ENCODE measurements at places on chromosomes 16 and 17. TPM values are rescaled to one million over a fixed set of nuclear protein-coding genes. Genes with fewer than 3 reads are reported as not detected.

Gene NLGN2
- 35.2 TPM for total RNA-seq

Gene ANKRD13B
- 13.4 TPM for total RNA-seq

GRCh38 chr17:72588561-72588960 lies 467.7 kb downstream of the SOX9 start:
- no peak for DNase-seq

- DNase-seq: no peak
These were observed 630 bp downstream of the MILR1 start for GRCh38 chr17:64449545-64449944.

DNA sequence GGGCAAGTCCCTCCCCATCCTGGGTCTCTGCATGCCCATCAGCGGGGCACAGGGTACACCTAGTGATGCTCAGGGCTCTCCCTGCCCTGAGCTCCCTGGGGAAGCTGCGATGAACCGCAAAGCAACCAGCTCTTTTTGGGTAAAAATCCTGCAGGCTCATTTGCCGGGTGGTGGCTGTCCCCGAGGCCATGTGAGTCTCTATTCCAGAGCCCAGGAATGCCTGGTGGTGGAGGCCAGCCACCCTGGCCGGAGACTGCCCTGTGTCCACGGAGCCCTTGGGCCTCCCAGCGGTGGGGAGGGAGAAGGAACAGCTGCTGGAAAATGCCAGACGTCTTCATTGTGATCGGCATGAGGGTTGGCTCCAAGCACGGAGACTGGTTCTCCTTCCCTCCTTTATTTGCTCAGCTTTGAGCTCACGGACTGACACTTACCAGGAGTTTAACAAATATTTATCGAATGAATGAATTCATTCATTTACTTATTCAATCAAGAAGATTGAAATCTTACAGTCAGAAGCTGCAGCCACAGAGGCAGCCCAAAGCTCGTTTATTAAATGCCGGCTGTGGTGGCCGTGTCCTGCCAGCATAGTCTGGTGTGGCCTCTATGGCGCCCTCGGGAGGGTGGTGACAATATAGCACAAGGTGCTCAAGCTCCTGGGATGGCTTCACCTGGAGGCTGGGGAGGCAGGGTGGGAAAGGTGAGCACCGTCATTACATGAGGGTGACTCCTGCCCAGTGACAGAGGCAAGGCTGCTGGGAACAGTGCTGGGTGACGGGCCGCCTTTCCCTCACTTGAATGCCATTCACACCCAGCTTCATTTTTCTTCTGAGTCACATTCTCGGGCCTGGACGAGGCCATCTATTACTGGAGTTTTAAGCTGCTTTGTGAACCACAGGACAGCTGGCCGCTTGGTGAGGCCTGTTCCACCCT lies 31.1 kb upstream of the JPH3 start:
- peak; percentile 47 for DNase-seq

- no peak for DNase-seq
These were observed 441.6 kb upstream of the SALL1 start for GRCh38 chr16:51592535-51593300.
